ENCODE measurements at places on chromosomes 4 and X.

DNA sequence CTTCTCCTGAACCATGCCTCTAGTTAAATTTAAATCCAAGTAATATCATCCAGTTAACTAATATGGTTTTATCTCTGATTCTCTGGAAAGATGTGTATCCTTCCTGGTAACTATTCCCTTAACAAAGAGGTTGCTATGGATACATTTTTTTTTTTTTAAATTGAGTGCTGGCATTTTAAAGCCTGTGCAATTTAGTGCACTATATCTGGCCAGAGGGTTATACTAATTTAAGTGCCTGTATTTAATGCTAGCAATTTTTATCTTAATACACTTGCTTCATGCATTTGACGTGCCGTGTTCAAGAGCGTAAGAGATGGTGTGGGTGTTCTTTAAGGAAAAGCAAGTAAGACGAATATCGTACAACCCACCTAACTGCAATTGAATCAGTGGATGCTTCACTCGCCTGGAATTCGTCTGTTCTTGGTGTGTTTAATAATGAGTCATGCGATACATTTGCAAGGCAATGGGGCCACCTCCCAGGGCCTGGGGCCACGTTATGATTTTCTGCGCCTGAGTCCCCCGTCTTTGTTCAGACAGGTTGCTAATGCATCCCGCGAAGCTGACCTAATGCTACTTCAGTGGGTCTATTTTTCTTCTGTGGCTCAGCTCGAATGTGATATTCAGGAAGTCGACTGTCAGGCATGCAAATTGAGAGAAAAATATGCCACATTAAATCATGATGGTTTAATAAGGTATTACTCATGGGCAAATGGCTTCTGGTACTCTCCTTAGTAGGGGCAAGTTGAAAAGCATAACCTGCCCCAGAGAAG is 14.2 kb upstream of the MID1 start:
- no peak for DNase-seq

DNA sequence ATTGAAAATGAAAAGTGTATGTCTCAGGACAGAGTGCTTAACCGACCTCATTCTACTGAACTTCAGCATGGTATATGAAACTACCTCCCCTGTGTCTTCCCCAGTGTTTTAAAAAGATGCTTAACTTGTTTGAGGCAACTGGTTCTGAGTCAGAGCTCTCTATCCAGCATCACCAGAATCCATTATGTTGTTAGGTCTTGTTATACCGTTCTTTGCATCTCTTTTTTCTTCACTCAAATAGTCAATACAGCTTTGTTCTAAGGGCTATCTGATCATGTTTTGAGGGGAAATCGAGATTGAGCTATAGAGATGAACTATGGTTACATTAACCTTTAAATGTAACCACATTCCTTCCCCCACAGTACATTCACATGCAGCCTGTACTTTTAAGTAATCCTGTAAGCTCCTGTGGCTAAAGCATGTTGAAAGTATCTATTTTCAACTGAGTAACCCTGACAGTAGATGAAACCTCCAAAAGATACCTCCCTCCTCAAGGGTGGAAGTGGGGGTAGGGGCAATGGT is 514.4 kb downstream of the RPA4 start:
- DNase-seq, result peak; percentile 63

DNA sequence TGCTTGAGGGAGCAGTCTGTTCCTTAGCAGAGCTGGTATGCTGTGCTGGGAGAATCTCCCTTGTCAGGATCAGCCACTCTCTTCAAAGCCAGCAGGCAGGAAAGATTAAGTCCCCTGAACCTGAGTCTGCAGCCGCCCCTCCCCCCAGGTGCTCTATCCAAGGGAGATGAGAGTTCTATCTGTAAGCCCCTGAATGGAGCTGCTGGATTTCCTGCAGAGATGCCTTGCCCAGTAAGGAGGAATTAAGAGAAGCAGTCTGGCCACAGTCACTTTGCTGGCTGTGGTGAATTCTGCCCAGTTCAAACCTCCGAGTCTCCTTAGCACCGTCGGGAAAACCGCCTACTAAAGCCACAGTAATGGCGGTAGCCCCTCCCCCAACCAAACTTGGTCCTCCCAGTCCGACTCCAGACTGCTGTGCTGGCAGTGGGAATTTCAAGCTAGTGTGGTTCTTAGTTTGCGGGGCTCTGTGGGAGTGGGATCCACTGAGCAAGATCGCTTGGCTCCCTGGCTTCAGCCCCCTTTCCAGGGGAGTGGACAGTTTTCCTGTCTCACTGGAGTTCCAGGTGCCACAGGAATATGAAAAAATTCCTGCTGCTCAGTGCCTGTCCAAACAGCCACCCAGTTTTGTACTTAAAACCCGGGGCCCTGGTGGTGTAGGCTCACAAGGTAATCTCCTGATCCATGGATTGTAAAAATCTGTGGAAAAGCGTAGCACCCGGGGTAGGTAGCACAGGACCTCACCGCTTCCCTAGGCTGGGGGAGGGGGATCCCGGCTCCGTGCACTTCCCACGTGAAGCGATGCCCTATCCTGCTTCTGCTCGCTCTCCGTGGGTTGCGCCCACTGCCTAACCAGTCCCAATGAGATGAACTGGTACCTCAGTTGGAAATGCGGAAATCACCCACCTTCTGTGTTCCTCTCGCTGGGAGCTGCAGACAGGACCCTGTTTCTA is 38.0 kb downstream of the RAB28 start:
- DNase-seq, result no peak

GRCh38 chr4:141840299-141840986 is 204.1 kb downstream of the IL15 start:
- no peak for DNase-seq

GRCh38 chr4:105712766-105713165 is 4.2 kb downstream of the GSTCD start:
- no peak for DNase-seq

GRCh38 chr4:169604131-169604900 is 8.1 kb downstream of the NEK1 start:
- DNase-seq, result peak; percentile 65

GRCh38 chr4:60344908-60345307 is 855.2 kb upstream of the ADGRL3 start:
- no peak for DNase-seq

DNA sequence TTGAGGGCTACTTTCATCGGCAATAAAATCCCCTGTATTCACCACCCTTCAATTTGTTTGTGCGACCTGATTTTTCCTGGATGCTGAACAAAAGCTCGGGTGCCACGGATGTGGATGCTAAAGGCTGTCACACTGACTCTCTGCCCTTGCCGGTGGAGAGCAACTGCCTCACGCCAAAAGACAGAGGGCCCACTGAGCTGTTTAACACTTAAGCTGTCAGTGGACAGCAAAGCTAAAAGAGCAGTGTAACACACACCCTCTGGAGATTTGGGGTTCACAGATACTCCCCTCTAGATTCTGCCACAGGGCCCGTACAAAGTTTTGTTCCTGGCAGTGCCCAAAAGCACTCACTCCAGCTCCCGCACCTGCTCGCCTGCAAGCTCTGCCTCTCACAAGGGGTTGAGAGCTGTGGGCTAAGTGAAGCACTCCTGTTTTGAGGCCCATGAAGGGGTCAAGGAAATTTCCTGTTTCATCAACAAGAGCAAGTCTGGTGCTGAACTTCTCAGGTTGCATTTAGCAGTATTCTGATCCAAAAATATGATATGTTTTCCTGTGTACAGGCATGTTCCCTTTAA is 1571.9 kb downstream of the ADGRL3 start:
- no peak for DNase-seq

GRCh38 chrX:15576019-15576418 is 24.7 kb downstream of the ACE2 start:
- DNase-seq, result no peak

GRCh38 chr4:37938208-37938607 is 22.0 kb upstream of the PTTG2 start:
- no peak for DNase-seq

DNA sequence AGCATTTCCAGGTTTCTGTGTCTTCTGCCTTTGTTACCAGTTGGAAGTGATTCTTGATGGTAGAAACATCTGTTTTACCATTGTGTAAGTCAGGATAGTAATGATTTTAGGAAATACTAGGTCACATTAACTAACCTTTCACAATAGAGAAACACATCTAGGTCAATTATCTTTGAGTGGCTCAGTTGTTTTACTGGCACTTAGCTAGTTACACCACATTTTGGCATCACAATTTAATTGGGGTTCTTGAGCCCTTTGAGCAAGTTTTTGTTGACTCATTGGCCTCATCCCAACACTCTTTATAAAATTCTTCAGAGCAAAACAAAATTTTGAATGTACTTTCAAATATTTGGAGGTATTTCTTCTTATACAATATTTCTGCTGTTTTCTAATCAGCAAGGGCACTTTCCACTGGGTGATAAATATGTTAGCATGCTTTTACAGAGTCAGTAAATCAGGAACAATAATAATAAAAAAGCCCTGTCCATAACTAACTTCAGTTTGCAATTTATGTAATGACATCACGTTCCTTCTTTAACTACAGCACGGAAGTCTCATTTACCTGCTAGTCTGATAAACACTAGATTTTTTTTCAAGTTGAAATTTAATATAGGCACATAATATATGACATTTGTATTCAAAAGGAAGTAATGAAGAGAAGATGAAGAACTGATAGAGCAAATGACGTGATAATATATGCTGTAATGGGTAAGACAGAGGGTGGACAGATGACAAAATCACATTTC is 64.8 kb upstream of the GK2 start:
- no peak for DNase-seq

- no peak for DNase-seq
Observed at GRCh38 chr4:162931286-162931685, 235.4 kb downstream of the NAF1 start.

- peak; percentile 39 for DNase-seq
Observed at GRCh38 chrX:153875391-153876111, 10.4 kb downstream of the L1CAM start.

DNA sequence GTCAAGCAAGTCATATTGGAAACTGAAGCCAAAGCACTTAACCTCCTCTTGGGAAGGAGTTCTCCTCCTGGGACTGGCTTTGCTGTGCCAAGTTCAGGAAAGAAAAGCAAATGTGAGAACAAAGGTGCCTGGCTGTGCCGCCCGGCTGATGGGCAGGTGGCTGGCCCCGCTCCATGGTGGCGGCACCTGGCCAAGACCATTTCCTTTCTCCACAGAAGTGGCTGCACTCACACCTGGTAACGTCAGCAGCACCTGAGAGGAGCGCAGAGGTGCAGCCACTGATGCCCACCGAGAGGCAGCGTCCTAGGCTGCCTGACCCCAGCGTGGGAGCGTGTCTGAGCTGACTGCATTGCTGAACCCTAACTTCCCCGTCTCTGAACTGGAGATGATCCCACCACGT is 54.3 kb downstream of the DCTD start:
- DNase-seq, result no peak

- no peak for DNase-seq
Observed at GRCh38 chrX:72123471-72124185, 8.1 kb downstream of the RTL5 start.
